Umbilical cord (tissue), 2 donors: ENCODE measurements at places on chromosomes 12 and 14.

DNA sequence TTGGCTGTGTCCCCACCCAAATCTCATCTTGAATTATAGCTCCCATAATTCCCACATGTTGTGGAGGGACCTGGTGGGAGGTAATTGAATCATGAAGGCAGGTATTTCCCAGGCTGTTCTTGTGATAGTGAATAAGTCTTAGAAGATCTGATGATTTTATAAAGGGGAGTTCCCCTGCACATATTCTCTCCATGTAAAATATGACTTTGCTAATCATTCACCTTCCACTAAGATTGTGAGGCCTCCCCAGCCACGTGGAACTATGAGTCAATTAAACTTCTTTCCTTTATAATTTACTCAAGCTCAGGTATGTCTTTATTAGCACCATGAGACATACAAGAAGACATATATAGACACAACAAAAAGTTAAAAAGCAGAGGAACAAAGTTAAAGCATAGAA, 120.0 kb downstream of the CPNE8 start:
- no peak for DNase-seq

GRCh38 chr12:25797949-25798348, 160.5 kb upstream of the RASSF8 start:
- no peak for DNase-seq

DNA sequence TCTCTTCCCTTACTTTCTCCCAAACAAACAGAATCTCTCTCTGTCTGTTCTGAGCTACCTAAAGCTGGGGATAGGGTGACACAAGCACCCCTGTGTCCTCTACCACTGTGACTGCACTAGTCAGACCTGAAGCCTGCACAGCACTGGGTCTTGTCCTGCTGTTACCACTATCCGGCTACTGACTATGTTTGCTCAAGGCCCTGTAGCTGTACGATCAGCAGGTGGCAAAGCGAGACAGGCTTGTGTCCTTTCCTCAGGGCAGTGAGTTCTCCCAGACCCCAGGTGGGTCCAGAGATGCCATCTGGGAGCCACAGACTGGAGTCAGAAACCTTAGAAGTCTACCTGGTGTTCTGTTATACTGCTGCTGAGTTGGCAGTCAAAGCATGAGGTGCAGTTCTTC, 116.4 kb downstream of the NUBPL start:
- DNase-seq, result no peak

GRCh38 chr12:107058190-107058589, 35.2 kb downstream of the CRY1 start:
- DNase-seq, result no peak

DNA sequence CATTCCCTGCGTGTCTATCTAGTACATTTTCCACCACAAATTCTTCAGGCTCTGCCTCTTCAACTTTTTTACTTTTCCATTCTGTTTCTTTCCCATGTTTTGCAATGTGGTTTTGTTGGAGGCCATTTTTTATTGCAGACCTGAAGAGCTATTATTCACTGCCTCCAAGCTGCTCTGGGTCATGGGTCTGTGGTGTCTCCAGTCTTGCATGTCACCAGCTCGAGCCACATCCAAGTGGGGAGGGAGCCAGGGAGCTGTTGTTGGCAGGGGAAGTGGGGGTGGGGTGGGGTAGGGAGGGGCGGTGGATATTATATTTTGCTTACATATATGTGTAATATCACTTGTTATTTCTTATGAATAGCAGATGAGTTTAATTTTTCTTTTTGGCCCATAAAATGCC, 69.1 kb downstream of the VEZT start:
- no peak for DNase-seq

GRCh38 chr12:55619354-55620138, 17.1 kb upstream of the OR10P1 start:
- peak; percentile 96 for DNase-seq

GRCh38 chr14:63011623-63012022, 33.6 kb downstream of the KCNH5 start:
- DNase-seq, result no peak

DNA sequence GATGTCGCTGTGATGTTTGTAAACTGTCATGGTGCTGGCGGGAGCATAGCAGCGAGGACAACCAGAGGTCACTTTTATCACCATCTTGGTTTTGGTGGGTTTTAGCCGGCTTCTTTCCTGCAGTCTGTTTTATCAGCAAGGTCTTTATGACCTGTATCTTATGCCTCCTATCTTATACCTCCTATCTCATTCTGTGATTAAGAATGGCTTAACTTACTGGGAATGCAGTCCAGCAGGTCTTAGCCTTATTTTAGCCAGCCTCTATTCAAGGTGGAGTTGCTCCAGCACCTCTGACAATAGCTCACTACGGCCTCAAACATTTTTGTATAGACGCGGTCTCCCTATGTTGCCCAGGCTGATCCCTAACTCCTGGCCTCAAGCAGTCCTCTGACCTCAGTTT, 53.7 kb downstream of the B4GALNT3 start:
- DNase-seq, result peak; percentile 10

- DNase-seq, result no peak
Observed at GRCh38 chr12:57743769-57744168, 1.1 kb upstream of the TSPAN31 start.

- no peak for DNase-seq
Observed at GRCh38 chr12:39417916-39418315, 25.0 kb downstream of the KIF21A start.

DNA sequence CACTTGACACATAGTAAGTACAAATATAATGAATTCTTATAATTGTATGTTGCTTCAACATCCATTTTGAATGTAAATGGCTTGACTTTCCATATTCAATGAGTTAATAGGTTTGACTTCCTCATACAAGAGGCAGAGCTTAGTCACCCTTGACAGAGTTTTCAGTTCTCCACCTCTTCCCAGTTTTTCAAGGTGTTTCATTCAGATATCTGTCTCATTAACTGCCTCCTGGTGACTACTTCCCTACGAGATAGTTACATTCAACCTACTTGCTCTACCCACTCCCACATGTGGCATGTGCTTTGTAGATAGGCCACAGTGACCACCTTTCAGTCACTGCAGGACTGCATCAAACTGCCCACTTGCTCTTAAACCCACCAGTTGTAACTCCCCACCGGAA, 60.0 kb downstream of the MYF5 start:
- no peak for DNase-seq

DNA sequence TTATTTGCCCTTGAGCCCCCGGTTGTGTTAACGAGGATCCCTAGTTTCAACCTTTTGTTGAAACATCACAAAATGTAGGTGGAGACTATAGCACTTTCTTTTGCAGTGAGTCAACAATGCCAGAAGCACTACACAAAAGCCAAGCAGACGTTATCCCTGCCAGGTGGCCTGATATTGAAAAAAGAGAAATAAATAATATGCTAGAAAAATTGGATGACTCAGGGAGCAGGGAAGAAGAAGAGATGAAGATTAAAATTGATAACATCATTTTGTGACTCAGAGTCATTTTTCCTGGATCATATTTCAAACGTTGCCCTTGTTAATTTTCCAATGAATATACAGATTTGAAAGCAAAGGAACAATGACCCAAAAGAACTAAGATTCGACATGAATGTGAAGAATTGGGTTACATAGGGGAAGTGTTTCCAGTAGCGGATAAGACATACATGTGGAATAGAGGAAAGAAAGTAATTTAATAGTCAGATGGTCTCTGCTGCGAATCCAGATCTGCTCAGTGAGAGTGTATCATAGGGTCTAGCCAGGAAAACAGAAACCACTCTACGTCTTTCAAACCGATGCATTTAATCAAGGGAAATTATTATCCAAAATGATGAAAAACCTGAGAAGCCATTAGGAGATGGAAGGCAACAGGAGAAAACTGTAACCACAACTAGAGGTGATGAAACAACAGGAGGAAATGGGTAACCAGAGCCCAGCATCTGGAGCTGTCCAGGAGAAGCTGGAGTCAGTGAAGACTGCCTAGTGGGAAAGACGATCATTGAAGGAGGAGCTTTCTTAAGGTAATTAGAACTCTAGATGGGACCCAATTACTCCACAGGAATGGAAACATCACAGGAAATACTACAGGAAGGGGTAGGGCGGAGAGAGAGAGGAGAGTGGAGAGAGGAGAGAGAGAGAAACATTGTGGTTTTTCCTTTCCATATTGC, 57.9 kb downstream of the RERG start:
- no peak for DNase-seq

GRCh38 chr12:99706736-99707473, 59.4 kb downstream of the GARIN6 start:
- no peak for DNase-seq

DNA sequence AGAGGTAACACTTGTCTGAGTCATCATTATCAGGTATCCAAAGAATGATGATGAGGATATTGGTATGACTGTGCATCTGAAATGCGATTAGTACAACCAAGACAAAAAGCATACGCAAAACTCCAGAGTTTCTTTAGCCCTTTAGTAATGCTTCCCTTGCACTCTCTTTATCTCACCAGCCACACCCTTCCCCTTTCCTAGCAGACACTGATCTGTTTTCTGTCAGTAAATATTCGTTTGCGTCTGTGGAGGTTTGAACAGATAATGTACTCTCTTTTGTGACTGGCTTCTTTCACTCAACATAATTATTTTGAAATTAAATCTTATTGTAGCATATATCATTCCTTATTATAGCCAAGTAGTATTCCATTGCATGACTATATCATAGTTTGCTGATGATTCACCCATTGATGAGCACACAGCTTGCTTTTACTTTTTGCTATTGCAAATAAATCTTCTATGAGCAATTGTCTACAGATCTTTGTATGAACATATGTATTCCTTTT, 775.7 kb downstream of the SLC6A15 start:
- peak; percentile 85 for DNase-seq

- DNase-seq, result no peak
Observed at GRCh38 chr12:54407183-54407905, 11.7 kb downstream of the ITGA5 start.

DNA sequence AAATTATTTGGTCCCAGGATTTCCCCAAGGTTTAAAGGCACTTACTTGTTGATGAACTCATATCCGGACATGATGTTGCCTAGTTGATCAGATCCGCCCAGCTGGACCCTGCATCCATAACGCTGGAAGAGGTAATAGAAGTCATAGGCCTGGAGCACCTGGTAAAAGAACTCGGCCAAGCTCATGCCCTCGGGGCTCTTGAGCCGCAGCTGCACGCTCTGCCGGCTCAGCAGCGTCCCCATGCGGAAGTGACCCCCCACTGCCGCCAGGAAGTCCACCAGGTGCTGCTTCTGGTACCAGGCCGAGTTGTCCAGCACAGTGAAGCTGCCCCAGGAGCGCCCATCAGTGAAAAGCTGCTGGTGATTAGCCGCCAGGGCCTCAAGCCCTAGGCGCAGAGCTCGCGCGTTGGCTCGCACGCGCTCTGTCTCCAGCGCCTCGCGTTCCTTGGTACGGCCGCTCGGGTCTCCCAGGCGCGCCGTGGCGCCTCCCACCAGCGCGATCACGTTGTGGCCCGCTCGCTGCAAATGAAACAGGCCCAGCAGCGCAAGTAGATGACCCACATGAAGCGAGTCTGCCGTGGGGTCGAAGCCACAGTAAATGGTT, 545 bp downstream of the YARS2 start:
- DNase-seq, result peak; percentile 45

DNA sequence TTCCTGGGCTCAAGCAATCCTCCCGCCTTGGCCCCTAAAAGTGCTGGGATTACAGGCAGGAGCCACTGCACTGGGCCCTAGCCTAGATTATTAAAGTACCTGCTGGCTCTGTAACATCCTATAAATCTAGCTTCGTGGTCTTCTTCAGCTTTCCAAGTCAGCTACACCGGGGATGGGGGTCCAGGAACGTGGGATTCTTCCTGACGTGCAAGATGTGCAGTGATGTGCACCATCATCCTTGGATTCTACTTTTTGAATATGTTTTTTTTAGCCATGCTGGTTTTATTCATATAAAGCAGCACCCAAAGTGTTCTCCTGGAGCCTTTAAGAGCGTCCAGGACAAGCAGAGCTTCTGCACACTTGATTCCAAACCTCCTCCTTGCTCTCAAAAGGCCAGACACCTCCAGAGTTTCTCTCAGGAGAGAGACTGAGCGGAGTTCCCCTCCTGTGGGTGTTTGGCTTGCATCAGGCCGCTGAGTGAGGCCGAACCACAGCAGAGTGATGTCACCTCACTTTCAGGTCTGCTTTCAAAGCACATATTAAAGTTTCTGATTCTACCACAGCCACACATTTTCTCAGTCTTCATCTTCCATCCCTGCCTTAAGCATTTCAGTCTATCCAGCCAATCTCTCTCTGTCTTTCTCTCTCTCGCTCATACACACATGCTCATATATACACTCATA, 33.4 kb downstream of the VCPKMT start:
- DNase-seq, result no peak

GRCh38 chr14:41349289-41349910, 257.3 kb upstream of the LRFN5 start:
- no peak for DNase-seq

- DNase-seq, result peak; percentile 72
Observed at GRCh38 chr12:65958456-65958855, 134.2 kb downstream of the HMGA2 start.

DNA sequence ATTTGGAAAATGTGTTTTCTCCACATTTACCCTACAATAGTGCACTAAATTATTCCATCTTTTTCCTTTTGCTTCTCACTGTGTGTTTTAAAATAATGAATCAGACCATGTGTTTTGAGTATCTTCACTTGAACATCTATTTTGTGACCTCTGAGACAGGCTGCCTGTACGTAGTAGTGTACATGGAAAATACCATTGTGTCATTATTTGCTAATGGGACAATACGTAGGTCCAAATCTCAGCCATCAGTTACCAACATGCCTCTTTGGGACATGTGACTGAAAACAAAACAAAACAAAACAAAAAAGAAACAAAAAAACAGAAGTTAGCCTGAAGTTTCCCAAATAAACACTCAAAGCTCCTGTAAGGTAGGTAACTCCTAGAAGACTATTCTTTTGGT, 7.1 kb upstream of the MYF6 start:
- DNase-seq, result no peak

DNA sequence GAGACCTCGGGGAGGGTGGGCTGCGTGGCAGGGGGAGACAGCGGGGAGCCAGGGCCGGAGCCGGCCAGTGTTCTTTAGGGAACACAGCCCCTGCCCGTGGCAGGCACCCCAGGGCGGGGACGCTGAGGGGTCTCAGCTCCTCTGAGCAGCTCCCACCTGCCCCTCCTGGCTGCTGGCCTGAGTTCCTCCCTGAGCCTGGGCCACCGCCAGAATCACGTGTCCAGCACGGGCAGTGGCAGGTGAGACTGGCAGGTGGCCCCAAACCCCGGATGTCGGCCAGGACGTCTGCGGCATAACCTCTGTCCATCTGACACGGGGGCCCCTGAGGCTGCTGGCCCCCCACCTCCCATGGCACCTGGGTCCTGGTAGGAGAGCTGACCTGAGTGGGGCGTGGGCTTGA, 25.1 kb downstream of the NOC4L start:
- DNase-seq, result no peak

DNA sequence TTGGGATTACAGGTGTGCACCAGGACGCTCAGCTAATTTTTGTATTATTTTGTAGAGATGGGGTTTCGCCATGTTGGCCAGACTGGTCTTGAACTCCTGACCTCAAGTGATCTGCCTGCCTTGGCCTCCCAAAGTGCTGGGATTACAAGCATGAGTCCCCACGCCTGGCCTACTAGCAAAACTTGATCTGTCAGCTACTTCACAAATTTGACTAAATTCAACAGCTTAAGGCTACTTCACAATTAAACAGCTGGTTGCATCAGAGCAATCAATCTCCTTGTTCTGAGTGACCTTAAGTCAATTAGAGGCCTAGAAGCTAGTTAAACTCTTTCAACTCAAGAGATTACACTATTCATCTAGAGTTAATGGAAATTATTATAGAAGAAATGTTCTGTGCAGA, 12.2 kb downstream of the COQ10A start:
- no peak for DNase-seq
